ENCODE measurements at places on chromosomes 2 and 18.
A peak's percentile ranks its signal among the peaks of the same experiment; 100 is the strongest.

- no peak for DNase-seq
Observed at GRCh38 chr2:99607861-99608491, 118.2 kb upstream of the REV1 start.

DNA sequence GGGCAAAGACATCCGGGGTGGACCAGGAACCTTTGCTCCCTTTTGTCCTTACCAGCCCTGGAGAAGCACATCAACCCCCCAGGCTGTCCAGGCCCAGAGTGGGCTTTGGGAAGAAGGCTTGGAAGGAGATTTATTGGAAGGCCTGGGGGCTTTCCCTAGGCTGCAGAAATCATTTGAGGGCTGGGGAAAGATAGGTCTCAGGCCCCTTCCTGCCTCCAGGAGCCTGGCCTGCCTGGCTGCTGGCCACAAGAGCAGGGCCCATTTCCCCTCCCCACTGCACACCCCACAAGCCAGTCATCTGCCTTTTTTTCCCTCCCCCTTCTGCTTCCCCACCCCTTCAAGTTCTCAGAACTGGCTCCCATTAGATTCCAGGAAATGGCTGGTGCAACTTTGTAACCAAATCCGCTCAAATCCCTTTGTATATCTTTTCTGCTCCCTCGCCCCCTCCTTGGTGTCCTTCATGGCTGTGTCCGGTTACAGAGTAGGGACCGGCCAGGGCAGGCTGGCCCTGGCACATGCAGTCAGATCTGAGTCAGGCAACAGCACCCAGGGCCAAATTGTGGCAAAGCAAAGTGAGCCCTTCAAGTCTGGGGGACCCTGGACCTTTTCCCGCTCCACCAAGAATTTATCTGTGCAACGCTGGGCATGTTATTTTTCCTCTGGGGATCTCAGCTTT, 20.8 kb upstream of the TNP1 start:
- DNase-seq = no peak

GRCh38 chr2:233263045-233263570, 11.6 kb downstream of the ATG16L1 start:
- no peak for DNase-seq

GRCh38 chr2:39435234-39435633, 1.9 kb downstream of the MAP4K3 start:
- peak; percentile 46 for DNase-seq

Data from retina (tissue), 1 donor.